ENCODE measurements at places on chromosomes 6 and 20.

- no peak for DNase-seq
These were observed 54.3 kb upstream of the NFATC2 start for GRCh38 chr20:51596668-51597388.

- DNase-seq = no peak
These were observed 69.3 kb downstream of the FAM229B start for GRCh38 chr6:112156668-112157067.

DNA sequence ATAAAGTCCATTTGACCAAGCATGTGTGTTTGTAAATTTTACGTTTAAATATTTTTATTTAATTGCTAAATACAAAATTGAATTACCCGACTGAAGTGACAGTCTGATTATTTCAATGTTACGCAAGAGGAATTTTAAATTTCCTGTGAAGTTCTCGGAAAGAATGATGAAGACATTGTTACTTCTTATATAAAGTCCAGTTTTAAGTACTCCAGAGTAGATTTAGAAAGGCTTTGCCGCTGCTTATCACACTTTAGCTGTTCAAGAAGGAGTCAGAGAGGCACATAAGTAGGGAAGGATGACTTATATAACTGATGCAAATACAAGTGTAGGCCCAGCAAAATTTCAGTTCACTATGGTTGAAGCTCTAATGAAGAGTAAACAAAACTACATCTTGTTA is 265.1 kb upstream of the CITED2 start:
- DNase-seq = no peak

DNA sequence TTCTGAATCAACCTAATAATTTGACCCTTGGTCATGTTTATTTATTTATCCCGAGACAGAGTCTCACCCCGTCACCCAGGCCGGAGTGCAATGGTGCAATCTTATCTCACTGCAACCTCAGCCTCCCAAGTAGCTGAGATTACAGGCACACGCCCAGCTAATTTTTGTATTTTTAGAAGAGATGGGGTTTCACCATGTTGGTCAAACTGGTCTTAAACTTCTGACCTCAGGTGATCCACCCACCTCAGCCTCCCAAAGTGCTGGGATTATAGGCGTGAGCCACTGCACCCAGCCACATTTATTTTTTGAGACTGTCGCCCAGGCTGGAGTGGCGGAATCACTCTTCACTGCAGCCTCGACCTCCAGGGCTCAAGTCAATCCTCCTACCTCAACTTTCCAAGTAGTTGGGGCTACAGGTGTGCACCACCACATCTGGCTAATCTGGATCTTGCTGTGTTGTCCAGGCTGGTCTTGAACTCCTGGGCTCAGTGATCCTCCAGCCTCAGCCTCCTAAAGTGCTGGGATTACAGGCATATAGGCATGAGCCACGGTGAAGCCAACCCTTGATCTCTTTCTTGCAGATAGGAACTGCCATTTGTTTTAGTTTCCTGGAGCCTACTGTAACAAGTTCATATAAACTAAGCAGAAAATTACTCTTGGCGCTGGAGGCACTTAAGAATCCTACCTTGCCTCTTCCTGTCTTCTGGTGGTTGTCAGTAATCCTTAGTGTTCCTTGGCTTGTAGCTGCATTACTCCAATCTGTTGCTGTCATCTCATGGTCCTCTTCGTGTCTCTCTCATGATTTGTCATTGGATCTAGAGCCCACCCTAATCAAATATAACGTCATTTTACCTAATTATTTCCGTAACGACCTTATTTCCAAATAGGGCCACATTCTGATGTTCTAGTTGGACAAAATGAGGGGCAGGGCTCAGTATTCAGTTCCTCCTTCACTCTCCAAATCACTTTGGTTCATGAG is 2.3 kb downstream of the RPS18 start:
- DNase-seq = no peak

- DNase-seq = no peak
These were observed 15.3 kb downstream of the RSPO4 start for GRCh38 chr20:986733-987355.

- DNase-seq = no peak
These were observed 36.6 kb downstream of the MGME1 start for GRCh38 chr20:18005170-18005989.

DNA sequence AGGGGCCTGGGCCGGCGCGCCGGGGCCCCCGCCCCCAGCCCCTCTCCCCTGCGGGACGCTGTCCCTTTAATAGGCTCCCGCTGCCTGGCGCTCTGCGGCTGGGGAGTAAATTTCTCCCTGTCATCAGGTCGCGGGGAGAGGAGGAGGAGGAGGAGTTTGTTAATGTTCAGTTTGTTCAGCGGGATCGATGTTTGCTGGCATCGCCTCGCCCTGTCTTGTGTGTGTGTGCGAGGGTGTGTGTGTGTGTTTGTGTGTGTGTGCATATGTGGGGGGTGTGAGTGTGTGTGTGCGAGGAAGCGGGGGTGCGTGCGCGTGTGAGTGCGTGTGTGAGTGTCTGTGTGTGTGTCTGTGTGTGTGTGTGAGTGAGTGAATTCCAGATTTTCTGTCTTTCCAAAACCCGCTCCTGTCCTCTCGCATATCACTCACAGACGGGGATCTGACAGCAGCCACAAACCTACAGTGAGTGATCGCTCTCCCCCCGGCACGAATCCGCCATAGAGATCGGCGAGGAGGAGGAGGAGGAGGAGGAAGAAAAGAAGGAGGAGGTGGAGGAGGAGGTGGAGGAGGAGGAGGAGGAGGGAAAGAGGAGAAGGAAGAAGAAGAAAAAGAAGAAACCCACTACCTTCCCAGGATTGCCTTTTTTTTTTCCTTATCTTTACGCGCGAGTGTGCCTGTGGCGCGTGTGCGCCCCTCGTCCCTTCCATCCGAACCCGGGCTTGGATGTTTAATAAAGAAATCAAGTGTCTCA is at the start of gene TSHZ2:
Gene TSHZ2 (plus strand): TSS at position 169 of the 748 bp plus-strand sequence. CDS start 936 bp downstream, outside the sequence.
- DNase-seq = no peak

- no peak for DNase-seq
These were observed 494.7 kb upstream of the MARCKS start for GRCh38 chr6:113362301-113363047.

GRCh38 chr20:62293111-62293784 is 9.5 kb upstream of the ADRM1 start:
- DNase-seq = no peak

DNA sequence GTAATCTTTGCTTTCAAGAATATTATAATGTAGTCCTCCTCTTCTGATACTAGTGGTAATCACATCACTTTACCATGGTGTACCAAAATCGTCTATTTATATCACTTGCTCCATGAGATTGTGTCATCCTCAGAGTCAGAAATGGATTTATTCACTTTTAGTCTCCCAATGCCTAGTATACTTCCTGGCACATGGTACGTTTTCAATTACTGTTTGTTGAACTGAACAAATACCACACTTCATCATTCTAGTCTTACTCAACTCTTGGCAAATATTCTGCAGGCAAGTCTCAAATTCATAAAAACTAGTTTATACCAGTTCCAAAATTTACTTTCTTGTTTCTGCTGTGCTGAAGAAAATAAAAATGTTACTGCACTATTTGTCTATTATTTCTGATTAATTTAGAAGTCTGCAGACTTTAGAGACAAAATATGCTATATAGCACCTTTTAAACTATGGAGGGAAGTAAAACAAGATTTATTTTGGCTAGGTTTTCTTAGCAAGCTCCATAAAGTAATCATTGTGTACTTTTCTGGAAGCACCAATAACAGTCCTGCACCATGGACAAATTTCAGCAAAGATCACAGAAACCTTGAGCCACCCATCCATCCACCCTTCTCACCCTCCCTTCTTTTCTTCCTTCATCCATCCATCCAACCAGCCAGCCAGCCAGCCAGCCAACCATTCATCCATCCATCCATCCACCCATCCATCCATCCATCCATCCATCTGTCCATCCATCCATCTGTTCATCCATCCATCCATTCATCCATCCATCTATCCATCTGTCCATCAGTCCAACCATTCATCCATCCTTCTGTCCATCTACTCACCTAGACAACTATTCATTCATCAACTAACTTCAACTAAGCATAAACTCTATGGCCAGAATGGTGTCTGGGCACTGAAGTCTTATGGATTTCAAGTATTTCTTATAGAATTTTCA is 102.1 kb upstream of the STMND1 start:
- peak; percentile 81 for DNase-seq

DNA sequence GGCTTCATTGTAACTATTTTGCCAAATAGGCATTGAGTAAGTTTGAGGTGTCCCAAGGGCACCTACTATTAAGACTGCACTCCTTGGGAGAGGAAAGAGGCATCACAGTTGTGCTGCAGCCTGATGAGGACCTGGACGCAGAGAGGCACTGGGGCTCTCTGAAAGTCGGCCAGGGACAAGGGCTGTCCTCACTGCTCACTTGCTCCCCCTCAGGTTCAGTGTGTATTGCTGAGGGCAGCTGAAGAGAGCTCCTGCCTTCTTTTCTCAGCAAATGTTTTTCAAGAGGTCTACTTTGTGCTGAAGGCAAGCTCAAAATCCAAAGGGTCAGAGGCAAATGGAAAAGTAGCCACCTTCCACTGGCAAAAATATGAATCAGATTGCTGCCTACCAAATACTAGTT is 331.8 kb downstream of the RIMS1 start:
- no peak for DNase-seq

DNA sequence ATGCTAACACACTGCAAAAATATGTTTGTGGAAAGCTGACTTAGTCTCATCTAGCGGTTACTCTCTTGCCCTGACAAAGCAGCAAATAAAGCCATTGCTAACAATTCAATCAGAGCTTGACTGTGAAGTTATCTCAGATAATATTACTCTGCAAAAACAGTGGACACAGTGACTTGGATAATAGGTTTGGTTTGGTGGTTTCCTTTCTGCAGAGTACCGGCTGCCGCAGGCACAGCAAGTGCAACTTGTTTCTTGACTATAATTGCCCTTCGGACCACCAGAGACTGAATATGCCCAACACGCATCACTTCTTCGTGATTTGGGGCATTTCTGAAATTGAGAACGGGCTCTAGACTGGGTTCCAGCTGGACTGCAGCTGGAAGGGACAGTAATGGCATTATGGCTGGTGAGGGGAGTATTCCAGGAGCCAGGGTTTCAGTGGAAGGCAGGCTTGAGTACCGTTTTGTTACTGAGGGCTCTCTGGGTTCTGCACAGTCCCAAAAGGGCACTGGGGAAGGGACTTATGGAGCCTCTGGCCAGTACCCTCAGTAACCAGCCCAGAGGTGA is 40.0 kb downstream of the DSTN start:
- DNase-seq = no peak

GRCh38 chr6:85594197-85594930 is 706 bp upstream of the SNX14 start:
- DNase-seq = no peak

- no peak for DNase-seq
These were observed 59.5 kb downstream of the UTRN start for GRCh38 chr6:144344646-144345045.

- DNase-seq = no peak
These were observed 428.8 kb upstream of the ID4 start for GRCh38 chr6:19408331-19408730.

DNA sequence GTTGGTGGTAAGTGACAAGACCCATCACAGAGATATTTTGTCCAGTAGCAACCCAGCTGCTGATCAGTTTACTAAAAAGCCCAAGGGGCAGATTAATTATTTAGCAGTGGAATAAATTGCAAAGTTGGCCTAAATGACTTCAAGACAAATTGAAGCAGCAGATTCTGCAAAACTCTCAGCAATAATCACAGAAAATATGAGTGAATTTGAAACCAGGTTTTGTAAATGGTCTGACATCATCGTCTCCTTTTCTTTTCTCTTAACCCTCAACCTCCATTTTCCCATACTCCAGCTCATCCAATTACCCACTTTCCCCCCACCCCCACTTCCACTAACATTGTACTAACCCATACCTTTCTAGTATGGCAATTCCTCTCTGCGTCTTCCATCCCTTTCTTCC is 11.3 kb upstream of the PTPRK start:
- DNase-seq = no peak
